ENCODE measurements at places on chromosomes 5 and 9.

- no peak for DNase-seq
These were observed 120.4 kb upstream of the CACNA1B start for GRCh38 chr9:137757139-137757538.

- DNase-seq: peak; percentile 40
These were observed 40.2 kb downstream of the NLN start for GRCh38 chr5:65762234-65762633.

DNA sequence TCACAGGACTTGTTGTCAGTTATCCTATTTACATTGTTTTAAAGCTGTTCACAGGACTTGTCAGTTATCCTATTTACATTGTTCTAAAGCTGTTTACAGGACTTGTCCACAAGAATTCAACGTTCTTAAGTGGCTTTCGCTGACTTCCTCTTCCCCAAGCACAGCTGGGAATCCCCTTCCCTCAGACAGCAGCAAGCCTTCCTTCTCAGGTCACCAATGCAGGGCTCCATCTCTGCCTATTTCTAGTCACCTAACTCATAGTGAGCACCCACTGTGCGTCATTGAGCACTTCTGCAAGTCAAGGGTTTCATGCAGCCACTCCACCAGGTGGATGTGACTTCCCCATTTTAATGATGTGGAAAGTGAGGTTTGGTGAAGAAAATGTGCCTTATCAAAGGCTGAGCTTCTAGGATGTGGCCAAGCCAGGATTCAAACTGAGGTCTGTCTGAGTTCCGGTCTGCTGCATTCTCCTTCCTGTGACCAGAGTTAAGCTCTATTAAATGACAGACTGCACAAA is 109.8 kb upstream of the ZNF462 start:
- no peak for DNase-seq

- DNase-seq: peak; percentile 28
These were observed 36.4 kb downstream of the C6 start for GRCh38 chr5:41176952-41177351.

GRCh38 chr5:144032375-144032774 is 138.1 kb downstream of the YIPF5 start:
- no peak for DNase-seq

GRCh38 chr5:153525536-153525935 is 35.1 kb downstream of the GRIA1 start:
- no peak for DNase-seq
